ENCODE measurements at places on chromosomes 2 and 18.
A peak's percentile ranks its signal among the peaks of the same experiment; 100 is the strongest.

GRCh38 chr2:1022178-1022577, 71.5 kb downstream of the SNTG2 start:
- no peak for DNase-seq

DNA sequence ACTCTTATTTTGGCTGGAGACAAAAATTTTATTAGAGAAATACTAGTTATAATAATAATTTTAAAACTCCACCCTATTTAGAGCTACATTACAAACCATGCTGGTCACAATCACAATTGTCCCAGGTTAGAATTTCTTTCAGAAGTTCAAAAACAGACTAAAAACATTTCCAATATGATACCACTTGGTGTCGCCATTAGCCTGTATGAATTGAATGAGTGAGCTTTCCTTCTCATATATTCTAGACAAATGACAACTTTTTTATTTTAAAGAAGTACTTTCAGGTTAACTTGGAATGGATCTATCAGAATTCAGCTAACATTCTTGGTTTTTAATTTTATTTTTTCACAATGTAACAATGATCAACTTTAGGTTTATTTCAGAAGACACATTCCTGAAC, 48.0 kb downstream of the SERPINB8 start:
- no peak for DNase-seq

- DNase-seq = no peak
These were observed 500.2 kb upstream of the TNP1 start for GRCh38 chr2:217360111-217360510.

GRCh38 chr2:127177617-127178263, 42.4 kb downstream of the CYP27C1 start:
- no peak for DNase-seq

DNA sequence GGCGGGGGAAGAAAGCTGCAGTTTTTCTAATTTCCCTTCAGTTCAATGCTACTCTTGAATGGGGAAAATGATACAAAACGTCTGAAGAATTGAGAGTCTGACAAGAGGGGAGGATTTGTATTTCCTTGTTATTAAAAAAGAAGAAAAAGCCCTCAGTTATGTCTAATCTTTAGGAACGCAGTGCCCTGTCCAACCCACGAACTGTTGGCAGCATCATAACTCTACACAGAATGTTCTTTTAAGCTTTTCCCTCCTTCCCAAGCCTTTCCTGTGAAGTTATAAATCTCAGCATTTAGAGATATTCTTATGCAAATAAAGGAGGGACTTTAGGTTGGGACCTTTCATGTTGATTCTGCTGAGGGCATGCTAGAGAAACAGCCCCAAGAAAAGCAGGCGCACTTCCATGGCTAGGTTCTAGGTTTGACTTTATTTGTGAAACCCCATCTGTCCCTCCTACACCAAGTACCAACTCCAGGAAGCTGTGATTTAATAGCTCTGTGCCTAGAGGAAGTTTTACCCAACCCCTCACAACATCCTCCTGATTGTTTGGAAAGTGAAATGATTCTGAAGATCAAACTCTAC, 288.6 kb downstream of the SETBP1 start:
- no peak for DNase-seq

GRCh38 chr18:27599202-27599829, 414.2 kb upstream of the CHST9 start:
- DNase-seq = peak; percentile 35

DNA sequence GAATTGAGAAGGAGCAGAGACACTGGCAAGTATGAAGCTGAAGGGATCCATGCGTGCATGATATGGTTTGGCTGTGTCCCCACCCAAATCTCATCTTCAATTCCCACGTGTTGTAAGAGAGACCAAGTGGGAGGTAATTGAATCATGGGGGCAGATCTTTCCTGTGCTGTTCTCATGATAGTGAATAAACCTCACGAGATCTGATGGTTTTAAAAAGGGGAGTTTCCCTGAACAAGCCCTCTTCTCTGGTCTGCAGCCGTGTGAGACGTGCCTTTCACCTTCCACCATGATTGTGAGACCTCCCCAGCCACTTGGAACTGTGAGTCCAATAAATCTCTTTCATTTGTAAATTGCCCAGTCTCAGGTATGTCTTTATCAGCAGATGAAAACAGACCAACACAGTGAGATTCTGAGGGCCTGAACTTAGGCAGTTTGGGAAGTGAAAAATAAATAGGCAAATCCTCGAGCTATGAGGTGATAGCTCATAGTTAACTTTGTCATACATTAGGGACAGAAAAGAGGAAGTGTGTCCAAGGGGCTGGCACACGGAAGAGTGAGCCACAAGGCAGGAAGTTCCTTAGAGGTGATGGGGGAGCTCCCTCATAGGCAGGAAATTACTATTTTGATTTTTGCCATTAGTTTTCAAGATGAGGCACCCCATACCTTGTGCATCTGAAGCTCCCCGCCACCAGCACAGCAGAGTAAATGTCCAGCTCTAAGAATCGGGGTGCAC, 658.8 kb upstream of the ID2 start:
- DNase-seq = no peak

DNA sequence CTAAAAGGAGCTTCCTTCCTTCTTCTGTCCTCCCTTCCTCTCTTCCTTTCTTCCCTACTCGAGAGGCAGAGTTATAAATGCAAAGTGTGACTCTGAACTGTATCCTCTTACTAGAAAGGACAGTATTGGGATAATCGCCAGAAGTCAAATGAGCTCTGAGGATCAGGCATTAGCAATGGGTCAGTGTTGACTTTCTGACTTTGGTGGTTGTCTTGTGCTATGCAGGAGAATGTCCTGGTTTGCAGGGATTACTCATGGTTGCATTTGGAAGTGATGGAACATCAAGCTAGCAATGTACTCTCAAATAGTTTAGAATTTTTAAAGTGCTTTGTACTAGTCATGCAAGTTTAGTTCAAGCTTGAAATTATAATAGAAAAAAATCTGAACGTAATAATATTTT, 115.6 kb downstream of the TXNL1 start:
- DNase-seq = no peak

DNA sequence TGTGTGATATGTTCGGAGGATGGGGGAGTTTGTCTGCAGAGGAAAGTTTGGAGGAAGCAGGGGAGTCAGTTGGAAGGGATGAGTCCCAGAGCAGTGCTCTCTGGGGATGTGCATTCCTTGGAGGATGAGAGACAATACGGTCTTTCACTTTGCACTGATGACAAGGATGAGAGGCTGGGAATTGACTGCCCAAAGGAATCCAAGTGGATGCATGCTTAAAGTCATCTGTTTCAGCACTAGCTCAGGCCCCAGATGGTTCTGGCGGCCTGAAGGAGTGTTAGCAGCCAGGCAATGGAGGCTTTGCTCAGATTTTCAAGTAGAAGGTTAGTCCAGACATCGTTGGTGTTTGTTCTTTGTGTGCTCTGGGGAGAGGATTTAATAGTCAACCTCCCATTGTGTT, 100.2 kb downstream of the CRIM1 start:
- no peak for DNase-seq

GRCh38 chr18:76967721-76968472, 145.5 kb downstream of the ZNF236 start:
- DNase-seq = no peak
